ENCODE measurements at places on chromosomes 2 and 18. TPM values are rescaled to one million over a fixed set of nuclear protein-coding genes. Genes with fewer than 3 reads are reported as not detected.
A peak's percentile ranks its signal among the peaks of the same experiment; 100 is the strongest.

TBR1 gene
- not detected for total RNA-seq

C2orf80 gene
- not detected for total RNA-seq

DNA sequence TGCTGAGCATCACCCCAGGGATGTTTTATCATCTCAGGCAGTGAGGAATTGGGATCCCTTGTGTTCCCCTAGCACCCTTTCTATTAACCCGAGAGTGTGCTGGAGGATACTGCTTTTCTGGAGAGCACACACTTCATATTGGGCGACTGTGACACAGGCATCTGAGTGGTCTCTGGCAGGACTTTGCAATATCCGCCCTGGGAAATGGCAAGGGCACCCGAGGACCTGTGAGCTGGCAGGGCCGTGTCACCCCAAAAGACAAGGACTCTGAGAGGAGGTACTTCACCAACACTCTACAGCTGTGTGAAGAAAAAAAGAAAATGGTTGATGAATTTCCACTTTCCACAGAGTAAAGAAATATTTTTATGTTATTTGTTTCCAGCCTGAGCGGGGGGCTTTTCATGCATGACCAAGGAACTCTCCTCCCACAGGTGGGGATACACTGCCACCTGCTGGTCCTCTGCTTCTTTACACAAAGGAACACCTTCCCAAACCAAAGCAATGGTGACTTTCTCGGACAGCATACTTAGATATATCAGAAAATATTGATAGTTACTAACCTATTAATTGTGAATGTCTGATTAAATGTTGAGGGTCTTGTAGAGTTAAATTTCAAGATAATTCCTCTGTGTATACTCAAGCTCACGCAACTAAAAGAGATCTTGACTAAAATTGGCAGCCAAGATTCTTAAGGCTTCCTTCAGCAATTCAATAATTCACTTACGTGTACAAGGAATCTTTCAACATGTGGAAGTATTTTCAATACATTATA, 45.9 kb upstream of the REG3G start:
- DNase-seq, result peak; percentile 24
- H3K4me1 ChIP-seq, result no peaks in the 10 kb centered on the region
- H3K27ac ChIP-seq, result no peak overlapping the region
- H3K27me3 ChIP-seq, result no peaks in the 10 kb centered on the region
- no peak overlapping the region for H3K4me3 ChIP-seq

- no peaks in the 10 kb centered on the region for H3K36me3 ChIP-seq
- H3K27me3 ChIP-seq, result no peaks in the 10 kb centered on the region
- H3K27ac ChIP-seq, result peak overlapping the region; percentile 4
Observed at GRCh38 chr2:88837511-88838160, 146.2 kb downstream of the RPIA start.

DNA sequence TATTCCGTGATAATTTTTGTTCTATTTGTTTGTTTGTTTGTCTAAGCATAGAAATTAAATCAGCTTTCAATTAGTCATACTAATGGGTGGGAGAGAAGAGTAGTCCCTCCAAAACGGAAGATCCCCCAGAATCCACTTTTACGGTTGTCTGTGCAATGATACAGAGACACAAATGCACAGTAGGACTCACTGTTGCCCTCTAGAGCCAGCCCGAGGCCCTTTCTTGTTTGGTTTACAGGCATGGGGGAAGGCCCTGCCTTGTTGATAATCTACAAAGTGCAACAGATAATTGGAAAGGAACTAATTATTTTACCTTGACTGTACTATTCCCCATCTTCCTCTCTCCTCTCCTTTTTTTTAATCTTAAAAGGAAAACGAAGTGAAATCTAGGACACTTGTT, 121.1 kb downstream of the ACOXL start:
- no peak overlapping the region for H3K4me3 ChIP-seq
- no peaks in the 10 kb centered on the region for H3K36me3 ChIP-seq
- H3K27ac ChIP-seq, result no peak overlapping the region
- no peaks in the 10 kb centered on the region for H3K27me3 ChIP-seq
- no peaks in the 10 kb centered on the region for H3K4me1 ChIP-seq

GRCh38 chr2:190575263-190575662, 40.7 kb upstream of the NEMP2 start:
- H3K4me3 ChIP-seq, result no peak overlapping the region
- no peaks in the 10 kb centered on the region for H3K27me3 ChIP-seq
- peaks cover 27% of the 10 kb centered on the region for H3K4me1 ChIP-seq
- DNase-seq, result no peak
- no peak overlapping the region for H3K27ac ChIP-seq

GRCh38 chr2:25851740-25852503, 26.4 kb downstream of the ASXL2 start:
- H3K4me1 ChIP-seq, result no peaks in the 10 kb centered on the region
- no peak for DNase-seq
- no peaks in the 10 kb centered on the region for H3K27me3 ChIP-seq
- H3K4me3 ChIP-seq, result no peak overlapping the region

Data from transverse colon (tissue), 4 donors.